ENCODE measurements at places on chromosomes 16 and 17.

GRCh38 chr17:37317867-37318266 is 57.9 kb upstream of the C17orf78 start:
- DNase-seq = no peak

- DNase-seq = peak; percentile 57
Measured at GRCh38 chr17:80647746-80648145, 103.1 kb downstream of the RPTOR start.

DNA sequence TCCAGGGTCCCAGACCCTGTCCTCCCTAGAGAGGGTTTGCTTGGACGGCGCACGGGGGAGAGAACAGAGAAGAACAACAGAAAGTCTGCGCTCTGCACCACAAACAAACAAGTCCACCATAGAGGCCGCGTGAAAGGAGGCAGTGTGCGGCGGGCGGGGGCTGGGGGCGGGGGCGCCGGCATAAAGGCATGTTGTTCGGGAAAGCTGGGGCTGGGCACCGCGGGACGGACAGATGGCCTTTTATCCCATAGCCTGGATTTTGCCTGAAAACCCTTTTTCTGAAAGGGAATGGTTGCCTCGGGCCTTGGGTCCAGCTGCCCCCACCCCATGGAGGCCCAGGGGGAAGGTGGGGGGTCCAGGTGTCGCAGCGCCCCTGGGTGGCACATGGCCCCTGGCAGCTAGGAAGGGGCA is 26.0 kb downstream of the FA2H start:
- DNase-seq = no peak

- no peak for DNase-seq
Measured at GRCh38 chr17:42682722-42683403, 532 bp downstream of the CNTNAP1 start.

DNA sequence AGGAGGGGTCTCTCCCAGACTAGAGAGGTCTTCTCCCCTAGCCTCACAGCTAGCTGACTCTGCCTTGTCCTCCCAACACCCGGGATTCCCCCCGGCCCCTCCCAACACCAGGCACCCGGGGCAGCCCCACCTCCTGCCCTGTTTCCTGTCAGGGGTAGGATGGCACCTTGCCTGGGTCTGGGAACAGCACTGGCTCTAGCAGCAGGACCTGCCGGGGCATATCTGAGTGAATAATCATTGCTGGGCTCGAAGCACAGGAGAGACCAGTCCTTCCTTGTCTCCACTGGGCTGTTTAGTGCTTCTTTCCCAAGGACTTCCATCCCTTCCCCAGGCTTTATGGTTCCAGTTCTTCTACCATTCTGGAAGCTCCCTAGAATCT is 25.7 kb downstream of the MINK1 start:
- no peak for DNase-seq

DNA sequence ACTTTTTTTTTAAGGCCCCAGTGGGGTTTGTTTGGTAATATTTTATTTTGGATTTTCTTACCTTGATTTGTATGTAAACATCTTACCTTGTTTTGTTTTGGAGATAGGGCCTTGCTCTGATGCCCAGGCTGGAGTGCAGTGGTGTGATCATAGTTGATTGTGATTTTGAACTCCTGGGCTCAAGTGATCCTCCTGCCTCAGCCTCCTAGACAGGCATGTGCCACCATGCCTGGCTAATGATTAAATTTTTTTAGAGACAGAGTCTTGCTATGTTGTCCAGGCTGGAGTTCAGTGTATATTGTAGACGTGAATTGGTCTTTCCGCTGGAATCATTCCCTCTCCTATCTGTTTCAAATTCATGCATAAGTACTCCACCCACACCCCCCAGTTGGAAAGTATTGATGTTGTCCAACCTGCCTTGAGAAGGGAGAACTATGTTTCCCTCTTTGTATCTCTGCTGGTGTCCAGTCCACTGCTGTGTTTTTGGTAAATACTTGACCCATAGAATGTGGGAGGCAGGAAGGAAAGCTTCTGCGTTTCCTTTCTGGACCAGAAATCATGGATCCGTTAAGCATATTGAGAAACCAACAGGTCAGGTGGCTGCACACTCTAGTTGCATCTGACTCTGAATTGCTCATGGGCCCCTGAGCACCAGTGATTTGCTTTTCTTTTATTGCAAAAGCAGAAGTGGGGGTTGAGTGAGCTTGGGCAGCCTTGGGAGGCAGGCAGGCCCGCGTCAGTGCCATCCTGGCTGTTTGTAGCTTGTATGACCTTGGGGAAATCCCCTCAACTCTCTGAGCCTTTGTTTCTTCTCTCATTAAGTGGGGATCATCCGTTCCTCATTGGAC is 25.0 kb downstream of the RMI2 start:
- peak; percentile 96 for DNase-seq

DNA sequence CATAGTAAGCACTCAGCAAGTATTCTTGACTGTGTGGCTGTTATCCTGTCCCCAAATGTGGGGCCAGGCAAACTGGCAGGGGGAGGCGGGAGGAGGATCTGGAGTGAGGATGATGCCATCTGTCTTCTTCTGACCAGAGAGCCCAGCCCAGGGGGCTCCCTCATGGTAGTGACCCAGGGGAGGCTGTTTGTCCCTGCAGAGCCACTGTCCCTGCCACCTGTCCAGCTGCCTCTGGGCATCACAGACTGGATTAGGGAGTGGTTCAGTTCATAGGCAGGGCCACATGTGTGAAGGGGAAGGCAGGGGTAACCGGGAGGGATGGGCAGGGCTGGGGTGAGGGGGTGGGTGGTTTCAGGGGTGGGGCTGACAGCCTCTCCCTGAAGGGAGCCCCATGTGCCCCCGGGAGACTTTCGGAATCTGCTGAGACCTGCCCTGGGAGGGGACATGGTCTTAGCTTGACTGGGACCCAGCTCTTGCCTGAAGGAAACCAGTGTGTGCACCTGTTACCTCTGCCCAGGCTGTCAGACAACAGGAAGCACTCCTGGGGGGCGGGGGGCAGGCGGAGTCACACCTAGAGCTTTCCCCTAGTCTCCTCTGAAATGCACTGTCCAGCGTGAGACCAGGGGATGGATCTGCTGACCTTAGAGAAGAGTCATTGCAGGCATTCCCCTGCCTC is 15.2 kb downstream of the ARHGAP23 start:
- no peak for DNase-seq

- no peak for DNase-seq
Measured at GRCh38 chr16:54055864-54056263, 230.7 kb downstream of the IRX3 start.

DNA sequence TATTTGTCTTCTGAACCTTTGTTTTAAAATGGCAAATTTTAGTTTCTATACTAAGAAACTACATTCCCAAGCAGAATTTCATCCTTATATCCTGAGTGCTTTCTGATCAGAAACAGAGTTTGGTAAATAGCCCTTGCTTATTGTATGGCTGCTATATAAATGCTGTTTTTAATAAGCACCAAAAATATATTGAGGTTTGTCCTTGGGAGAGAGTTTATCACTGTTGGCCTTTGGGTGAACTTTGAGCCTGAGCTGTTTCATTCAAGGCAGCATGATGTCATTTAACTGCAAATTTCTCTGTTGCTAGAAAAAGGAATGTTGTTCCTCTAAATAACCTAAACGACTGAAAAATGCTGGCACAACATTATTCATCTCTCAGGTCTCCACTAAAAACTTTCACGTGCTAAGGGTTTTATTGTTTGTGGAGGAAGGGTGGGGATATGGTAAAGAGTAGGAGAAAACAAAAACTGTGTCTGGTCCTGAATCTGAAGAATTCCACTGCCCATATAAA is 334.3 kb upstream of the TBX2 start:
- no peak for DNase-seq

DNA sequence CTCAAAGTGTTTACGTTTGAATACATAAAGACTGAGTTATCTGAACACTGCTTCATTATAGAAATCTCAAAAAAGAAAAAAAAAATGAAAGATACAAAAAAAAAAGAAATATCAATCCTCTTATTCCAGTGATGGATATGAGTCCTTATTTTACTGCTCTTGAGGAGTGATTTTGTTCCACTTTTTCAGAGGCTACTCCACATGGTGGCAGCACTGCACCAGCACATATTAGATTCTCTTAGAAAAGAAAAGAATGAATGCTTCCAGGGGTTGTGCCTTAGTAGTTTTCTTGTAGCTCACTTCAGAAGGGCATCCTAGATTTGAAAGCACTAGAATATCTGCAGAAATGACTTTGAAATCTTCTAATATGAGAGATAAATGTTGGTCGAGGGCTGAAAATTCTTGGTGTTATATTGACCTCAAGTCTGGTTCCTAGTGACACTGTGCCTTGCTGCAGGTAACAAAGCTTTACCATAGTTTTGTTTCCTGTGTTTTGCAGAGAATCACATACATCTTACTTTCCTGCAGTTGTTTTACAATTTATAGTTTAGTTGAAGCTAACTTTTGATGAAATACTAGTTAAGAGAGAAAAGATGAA is 25.9 kb downstream of the AP2B1 start:
- DNase-seq = no peak

- no peak for DNase-seq
Measured at GRCh38 chr17:81558941-81559806, 7.0 kb upstream of the FAAP100 start.

DNA sequence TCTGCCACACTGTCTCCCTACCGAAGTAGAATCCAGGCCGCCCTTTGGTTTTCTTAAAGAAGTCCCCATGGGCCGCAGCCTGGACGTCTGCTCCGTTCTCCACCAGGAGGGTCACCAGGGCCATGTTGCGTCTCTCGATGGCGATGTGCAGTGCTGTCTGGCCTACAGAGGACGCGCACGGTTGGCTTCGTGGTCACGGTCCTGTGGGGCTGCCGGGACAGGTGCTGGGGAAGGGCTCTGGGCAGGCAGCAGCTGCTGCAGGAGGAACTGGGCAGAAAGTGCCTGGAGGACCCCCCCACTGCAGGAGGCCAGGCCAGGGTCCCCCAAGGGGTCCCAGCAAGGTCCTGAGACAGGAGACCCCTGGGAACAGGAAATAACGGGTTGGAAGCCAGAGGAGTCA is 19.0 kb downstream of the TRPV1 start:
- no peak for DNase-seq

- DNase-seq = no peak
Measured at GRCh38 chr17:35912942-35913341, 17.6 kb downstream of the RDM1 start.

DNA sequence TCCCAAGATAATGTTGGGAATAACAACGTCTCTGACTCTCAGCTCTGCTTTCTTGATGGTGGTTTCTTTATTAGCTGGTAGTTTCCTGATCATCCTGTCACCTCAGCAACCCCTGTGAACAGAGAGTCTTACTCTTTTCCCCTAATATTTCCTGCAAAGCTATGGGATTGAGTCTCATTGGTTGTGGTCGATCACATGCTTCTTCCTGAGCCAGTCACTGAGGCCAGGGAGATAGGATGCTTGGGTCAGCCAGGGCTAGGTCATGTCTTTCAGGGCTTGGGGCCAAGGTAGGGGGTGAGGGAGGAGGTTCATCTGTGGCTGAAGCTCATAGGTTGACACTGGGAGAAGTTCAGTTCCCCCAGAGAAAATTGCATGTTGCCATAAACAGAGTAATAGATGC is 114.3 kb downstream of the ABCC1 start:
- DNase-seq = no peak

GRCh38 chr17:78407387-78408000 is 29.0 kb downstream of the PGS1 start:
- no peak for DNase-seq

DNA sequence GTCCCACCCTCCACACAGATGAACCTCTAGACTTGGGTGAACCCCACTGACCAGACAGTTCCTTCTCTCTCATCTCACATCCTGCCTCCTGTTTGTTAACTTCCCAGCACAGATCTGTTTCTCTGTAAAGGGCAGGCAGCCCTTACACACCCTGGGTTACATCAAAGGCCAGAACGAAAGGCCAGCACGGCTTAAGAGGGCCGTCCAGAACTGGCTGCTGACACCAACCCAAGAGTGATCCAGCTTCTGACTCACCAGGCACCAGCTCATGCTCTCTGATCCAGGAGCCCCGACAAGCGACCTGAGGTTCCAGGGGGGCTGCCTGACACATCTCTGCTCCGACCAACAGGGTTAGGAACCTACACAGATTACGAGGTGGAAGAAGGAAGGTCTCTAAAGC is 86.9 kb downstream of the MRM3 start:
- no peak for DNase-seq

GRCh38 chr16:11968577-11968976 is 3.6 kb downstream of the TNFRSF17 start:
- no peak for DNase-seq

GRCh38 chr17:44587339-44587738 is 30.1 kb downstream of the FZD2 start:
- DNase-seq = peak; percentile 52

GRCh38 chr16:9904526-9904925 is 277.7 kb downstream of the GRIN2A start:
- DNase-seq = no peak

GRCh38 chr16:14194721-14195120 is 123.6 kb downstream of the MRTFB start:
- DNase-seq = no peak

GRCh38 chr16:82341146-82341669 is 171.2 kb upstream of the MPHOSPH6 start:
- no peak for DNase-seq

DNA sequence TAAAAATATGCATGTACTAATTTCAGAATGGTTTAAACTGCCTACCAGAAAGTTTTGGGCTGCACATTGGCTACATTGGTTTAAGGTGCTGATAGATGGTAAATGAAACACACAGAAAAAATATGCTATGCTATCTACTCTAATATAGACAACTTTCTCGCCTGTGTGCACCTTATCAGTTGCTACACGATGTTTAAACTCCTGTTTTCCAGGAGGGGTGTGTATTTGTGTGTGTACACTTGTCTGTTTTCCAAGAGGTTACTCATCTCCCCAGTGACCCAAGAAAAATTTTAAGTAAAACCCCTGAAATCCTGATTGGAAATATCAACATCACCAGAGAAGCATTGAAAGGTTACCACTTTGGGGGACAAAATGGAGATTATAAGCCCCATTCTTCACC is 21.6 kb upstream of the PSMC5 start:
- no peak for DNase-seq

DNA sequence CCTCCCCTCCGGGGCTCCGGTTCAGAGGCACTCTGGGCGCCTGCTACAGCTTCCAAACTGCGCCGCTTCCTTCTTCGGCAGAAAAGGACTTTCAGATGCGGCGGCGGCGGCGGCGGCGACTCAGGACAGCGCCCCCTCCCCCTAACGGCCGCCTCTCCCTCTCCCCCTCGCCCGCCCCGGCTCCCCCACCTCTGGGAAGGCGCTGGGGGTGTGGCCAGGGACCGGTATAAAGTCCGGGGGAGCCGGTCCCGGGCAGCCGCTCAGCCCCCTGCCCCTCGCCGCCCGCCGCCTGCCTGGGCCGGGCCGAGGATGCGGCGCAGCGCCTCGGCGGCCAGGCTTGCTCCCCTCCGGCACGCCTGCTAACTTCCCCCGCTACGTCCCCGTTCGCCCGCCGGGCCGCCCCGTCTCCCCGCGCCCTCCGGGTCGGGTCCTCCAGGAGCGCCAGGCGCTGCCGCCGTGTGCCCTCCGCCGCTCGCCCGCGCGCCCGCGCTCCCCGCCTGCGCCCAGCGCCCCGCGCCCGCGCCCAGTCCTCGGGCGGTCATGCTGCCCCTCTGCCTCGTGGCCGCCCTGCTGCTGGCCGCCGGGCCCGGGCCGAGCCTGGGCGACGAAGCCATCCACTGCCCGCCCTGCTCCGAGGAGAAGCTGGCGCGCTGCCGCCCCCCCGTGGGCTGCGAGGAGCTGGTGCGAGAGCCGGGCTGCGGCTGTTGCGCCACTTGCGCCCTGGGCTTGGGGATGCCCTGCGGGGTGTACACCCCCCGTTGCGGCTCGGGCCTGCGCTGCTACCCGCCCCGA is at the start of gene IGFBP4:
Gene IGFBP4, plus strand, starts transcription at position 255 of the 792 bp plus-strand sequence. Its CDS starts 286 bp downstream, at position 541.
- DNase-seq = no peak

GRCh38 chr17:68351395-68351794 is 60.1 kb downstream of the ARSG start:
- DNase-seq = no peak
